ENCODE measurements at places on chromosomes 1 and 21. TPM values are rescaled to one million over a fixed set of nuclear protein-coding genes. Genes with fewer than 3 reads are reported as not detected.

TATDN3 gene
- total RNA-seq, result 35.7 TPM

GRCh38 chr1:43349594-43350306 is 9.0 kb upstream of the CDC20 start:
- peak; percentile 41 for DNase-seq

DNA sequence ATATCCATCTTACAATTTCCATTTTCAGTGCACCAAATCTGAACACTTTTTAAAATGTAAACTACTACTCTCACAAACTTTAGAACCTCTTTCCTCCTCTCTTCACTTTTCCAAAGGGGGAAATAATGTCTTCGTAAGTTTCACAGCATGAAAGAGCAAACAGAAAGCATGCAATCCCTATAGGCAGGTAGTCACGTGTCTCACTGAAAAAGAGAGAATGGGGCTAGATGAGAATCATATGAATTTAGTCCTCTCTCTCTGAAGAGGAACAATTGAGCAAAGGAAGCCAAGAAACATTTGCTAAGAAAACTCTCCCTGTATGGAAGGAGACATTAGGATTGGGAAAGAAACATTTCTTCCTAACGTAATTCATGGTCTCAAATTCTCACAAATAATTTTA is 613.9 kb downstream of the PLA2G4A start:
- DNase-seq, result no peak

SLC6A9 gene
- 62.2 TPM for total RNA-seq

- DNase-seq, result peak; percentile 66
Measured at GRCh38 chr21:36627242-36627641, 71.7 kb upstream of the SIM2 start.

LDLRAD1 gene
- total RNA-seq, result not detected

Data from MCF 10A (cell line).